ENCODE measurements at places on chromosomes 6 and 20.
A peak's percentile ranks its signal among the peaks of the same experiment; 100 is the strongest.

GRCh38 chr6:99151634-99152346 lies 197.7 kb downstream of the FAXC start:
- DNase-seq, result peak; percentile 8

DNA sequence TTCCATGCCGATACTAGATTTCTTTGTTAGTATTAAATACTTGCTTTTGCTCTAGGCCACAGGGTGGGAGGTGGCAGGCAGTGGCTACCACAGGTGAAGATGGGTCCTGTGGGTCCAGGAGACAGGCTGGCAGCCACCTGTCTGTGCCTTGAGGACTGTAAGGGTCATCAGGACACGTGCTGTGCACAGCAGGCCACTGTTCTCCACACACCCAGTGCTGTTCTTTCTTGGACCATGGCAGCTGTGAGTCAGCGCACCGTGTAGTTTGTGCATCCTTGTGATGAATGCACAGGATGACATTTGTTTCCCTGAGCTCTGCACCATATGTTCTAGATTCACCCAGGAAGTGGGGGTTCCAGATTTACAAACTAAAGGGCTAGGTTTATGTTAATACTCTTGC lies 317.0 kb downstream of the ZFAND3 start:
- DNase-seq, result no peak

DNA sequence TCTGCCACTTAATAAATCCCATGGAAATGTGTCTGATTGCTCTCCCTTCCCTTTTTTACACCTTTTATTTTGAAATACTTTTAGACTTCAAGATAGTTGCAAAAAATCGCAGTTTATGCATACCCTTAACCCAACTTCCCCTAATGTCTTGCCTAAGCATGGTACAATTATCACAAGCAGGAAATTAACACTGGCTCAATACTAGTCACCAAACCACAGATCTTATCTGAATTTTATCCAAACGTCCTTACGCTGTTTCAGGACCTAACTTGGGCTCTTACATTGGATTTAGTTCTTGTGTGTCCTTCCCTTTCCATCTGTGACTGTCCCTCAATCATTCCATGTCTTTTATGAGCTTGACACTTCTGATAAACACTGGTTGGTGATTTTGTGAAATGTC lies 146.3 kb downstream of the ZNF217 start:
- no peak for DNase-seq

GRCh38 chr6:37783025-37783855 lies 36.3 kb upstream of the ZFAND3 start:
- no peak for DNase-seq

GRCh38 chr6:159180001-159180400 lies 10.8 kb downstream of the FNDC1 start:
- DNase-seq, result peak; percentile 52
